ENCODE measurements at places on chromosomes 6 and 20.

DNA sequence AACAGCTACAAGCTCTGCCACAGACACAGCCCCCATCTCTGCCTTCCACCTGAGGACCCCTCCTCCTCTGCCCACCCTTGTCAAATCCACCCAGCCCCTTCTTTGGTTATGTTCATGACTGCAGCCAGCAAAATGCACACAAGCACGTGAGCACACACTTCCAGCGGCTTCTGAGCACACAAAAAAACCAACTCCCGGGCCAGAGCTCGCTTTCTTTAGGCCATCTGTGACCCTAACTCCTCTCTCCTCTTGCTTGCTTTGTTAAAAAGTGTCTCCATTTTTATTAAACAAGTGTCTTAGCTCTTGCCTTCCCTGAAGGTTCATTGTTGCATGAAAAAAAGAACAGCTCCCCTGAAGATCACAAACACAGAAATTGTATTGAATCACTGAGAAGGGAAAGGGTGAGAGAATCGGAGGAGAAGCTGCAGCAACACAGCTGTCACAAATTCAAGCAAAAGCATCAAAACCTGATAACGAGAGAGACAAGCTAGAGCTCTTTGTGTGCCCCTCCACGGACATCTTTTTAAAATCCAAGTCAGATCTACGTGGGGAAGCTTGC lies 142.1 kb downstream of the CD83 start:
- DNase-seq: no peak

DNA sequence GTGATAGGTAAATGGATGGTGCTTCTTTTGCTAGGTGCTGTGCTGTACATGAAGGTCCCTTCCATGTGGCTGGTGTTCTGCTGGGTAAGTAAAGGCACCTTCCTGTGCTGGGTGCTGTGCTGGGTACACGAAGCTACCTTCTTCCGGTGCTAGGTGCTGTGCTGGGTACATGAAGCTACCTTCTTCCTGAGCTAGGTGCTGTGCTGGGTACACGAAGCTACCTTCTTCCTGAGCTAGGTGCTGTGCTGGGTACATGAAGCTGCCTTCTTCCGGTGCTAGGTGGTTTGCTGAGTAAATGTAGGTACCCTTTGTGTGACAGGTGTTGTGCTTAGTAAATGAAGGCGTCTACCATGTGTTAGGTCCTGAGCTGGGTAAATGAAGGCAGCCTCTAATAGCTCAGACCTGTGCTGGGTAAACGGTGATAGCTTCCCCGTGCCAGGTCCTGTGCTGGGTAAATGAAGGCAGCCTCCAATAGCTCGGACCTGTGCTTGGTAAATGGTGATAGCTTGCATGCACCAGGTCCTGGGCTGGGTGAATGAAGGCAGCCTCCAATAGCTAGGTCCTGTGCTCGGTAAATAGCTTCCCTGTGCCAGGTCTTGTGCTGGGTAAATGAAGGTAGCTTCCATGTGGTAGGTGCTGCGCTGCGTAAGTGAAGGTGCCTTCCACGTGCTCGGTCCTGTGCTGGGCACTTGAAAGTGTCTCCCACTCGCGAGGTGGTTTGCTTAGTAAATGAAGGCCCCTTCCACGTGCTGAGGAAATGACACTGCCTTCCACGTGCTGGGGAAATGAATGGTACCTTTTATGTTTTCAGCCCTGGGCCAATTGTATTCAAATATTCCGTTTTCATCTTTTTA lies 115.5 kb downstream of the ERMARD start:
- no peak for DNase-seq

- no peak for DNase-seq
These were observed 12.6 kb upstream of the BNIP5 start for GRCh38 chr6:36349240-36349639.

DNA sequence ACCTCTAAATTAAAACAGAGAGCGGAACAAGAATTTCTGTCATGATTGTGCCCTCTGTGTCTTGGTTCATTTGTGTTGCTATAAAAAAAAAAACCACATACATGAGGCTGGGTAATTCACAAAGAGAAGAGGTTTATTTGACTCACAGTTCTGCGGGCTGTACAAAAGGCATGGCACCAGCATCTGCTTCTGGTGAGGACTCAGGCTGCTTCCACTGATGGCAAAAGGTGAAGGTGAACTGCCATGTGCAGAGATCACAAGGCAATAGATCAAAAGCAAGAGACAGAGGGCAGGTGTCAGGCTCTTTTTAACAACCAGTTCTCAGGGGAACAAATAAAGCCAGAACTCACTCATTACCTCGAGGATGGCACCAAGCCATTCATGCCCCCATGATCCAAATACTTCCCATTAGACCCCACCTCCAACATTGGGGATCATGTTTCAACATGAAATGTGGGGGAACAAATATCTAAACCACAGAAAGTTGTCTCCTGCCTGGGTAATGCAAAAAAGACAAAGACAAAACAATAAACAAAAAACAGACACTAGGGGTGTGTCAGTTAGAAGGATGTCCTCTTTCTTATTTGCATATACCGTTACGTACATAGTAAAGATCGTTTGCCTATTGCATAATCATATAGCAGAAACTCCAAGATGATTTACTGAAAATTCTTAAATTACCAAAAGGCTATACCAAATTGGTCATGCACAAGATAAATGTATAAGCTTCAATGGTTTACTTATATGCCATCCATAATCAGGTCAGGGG lies 17.0 kb downstream of the SERPINB9 start:
- DNase-seq: no peak

- DNase-seq: no peak
These were observed 10.2 kb upstream of the CHRNA4 start for GRCh38 chr20:63371291-63371865.

Data from stimulated activated CD4-positive, alpha-beta T cell treated with anti-CD3 and anti-CD28 coated beads, TNF-alpha, amount 100 ng/mL, for 1 hour (primary cell).